A549 treated with CpdA at 1 μM for 4 hours (cell line): ENCODE measurements at places on chromosomes 7 and 10. TPM values are rescaled to one million over a fixed set of nuclear protein-coding genes. Genes with fewer than 3 reads are reported as not detected.

PPP1R3A gene
- not detected in 5 replicates for total RNA-seq

OR9A2 gene
- not detected in 5 replicates for total RNA-seq

LIPN gene
- total RNA-seq, result not detected in 5 replicates

SEMA4G gene
- total RNA-seq, result 8.7 to 10.3 TPM (median 9.3 TPM) in 5 replicates

PRKCQ gene
- 4.0 to 5.1 TPM (median 4.4 TPM) in 5 replicates for total RNA-seq

NIPSNAP2 gene
- 42.6 to 57.4 TPM (median 47.9 TPM) in 5 replicates for total RNA-seq

SKIDA1 gene
- 0.85 to 1.6 TPM (median 1.5 TPM) in 5 replicates for total RNA-seq

CYP26C1 gene
- total RNA-seq, result not detected in 5 replicates

SLC18A3 gene
- 0.03 TPM in 1 of 5 replicates, not detected in the others for total RNA-seq

GNA12 gene
- total RNA-seq, result 40.6 to 50.0 TPM (median 47.0 TPM) in 5 replicates

NRG3 gene
- total RNA-seq, result not detected in 5 replicates

RGR gene
- not detected in 5 replicates for total RNA-seq

PLXDC2 gene
- 0.01 to 0.05 TPM (median 0.03 TPM) in 4 of 5 replicates, not detected in the other for total RNA-seq

HGF gene
- total RNA-seq, result 0.06 TPM in 2 of 5 replicates, not detected in the others

DHX32 gene
- total RNA-seq, result 34.7 to 53.3 TPM (median 46.1 TPM) in 5 replicates

CALCR gene
- total RNA-seq, result not detected in 5 replicates

VGF gene
- total RNA-seq, result 9.0 to 22.7 TPM (median 16.6 TPM) in 5 replicates

CPA2 gene
- total RNA-seq, result 0.08 to 0.20 TPM (median 0.09 TPM) in 3 of 5 replicates, not detected in the others

ADCY1 gene
- 2.0 to 2.7 TPM (median 2.2 TPM) in 5 replicates for total RNA-seq

ZNF365 gene
- 0.83 to 0.97 TPM (median 0.90 TPM) in 5 replicates for total RNA-seq

NUTM2A gene
- total RNA-seq, result 0.07 to 0.16 TPM (median 0.10 TPM) in 4 of 5 replicates, not detected in the other

C7orf33 gene
- total RNA-seq, result not detected in 5 replicates

CLRN3 gene
- total RNA-seq, result not detected in 5 replicates

EGR2 gene
- 0.28 to 0.60 TPM (median 0.35 TPM) in 5 replicates for total RNA-seq

PLAC9 gene
- 0.16 to 0.50 TPM in 2 of 5 replicates, not detected in the others for total RNA-seq

FAM237B gene
- not detected in 5 replicates for total RNA-seq

UCN3 gene
- not detected in 5 replicates for total RNA-seq

PRKAR2B gene
- 2.7 to 4.1 TPM (median 3.1 TPM) in 5 replicates for total RNA-seq

GNAT3 gene
- total RNA-seq, result not detected in 5 replicates

MEOX2 gene
- not detected in 5 replicates for total RNA-seq

LRRC18 gene
- total RNA-seq, result not detected in 5 replicates

CPED1 gene
- 0.01 TPM in 1 of 5 replicates, not detected in the others for total RNA-seq

ACSL5 gene
- 0.08 to 0.21 TPM (median 0.13 TPM) in 5 replicates for total RNA-seq

PPP1R17 gene
- not detected in 5 replicates for total RNA-seq

DRGX gene
- not detected in 5 replicates for total RNA-seq

NYAP1 gene
- total RNA-seq, result 0.77 to 1.3 TPM (median 1.2 TPM) in 5 replicates

TFR2 gene
- 2.6 to 3.4 TPM (median 2.9 TPM) in 5 replicates for total RNA-seq
